NCI-H1417 (cell line): ENCODE measurements at places on chromosomes 6 and 20.

- peak; percentile 14 for DNase-seq
These were observed 199.0 kb downstream of the JARID2 start for GRCh38 chr6:15444881-15445280.

DNA sequence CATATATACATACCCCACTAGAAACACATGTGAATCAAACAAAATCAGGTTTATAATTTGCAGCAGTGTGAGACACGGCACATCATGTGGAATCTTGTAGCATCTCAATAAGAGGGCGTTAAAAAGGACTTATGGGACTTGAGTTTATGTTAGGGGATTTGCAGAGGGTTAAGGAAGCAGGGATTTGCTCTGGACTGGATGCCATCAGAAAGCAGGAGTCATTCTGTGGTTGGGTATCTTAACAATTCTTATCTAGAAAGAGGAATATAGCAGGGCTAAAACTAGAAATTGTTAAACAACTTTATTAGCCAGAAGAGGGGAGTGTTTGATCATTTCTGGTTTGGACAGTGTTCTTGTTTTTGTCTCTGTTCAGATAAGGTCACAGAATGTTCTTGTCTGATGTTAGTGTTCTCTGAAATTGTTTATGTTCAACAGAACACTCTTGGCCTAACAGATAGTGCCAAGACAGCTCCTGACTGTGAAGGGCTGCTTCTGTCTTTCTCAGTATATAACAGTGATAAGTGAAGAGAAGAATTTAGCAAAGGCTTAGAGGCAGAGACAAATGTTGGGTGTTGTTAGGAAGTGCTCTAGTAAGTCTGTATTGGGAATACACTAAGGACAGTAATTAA lies 39.2 kb downstream of the LIN28B start:
- peak; percentile 2 for DNase-seq

DNA sequence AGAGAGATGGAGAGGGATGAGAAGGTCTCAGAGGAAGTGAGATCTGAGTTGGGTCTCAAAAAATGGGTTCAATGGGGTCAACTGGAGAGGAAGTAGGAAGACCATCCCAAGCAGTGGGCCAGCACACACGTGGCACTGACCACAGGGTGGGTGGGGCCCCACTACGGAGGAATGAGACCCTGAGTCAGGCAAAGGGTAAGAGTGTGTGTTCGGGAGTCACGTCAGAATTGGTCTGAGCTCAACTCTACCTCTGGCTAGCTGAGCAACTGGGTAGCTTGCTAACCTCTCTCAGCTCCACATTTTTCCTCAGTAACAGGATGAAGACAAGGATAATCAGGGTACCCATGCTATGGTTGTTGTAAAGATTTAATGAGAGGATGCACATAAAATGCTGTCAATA lies 79.0 kb downstream of the TRERF1 start:
- no peak for DNase-seq

DNA sequence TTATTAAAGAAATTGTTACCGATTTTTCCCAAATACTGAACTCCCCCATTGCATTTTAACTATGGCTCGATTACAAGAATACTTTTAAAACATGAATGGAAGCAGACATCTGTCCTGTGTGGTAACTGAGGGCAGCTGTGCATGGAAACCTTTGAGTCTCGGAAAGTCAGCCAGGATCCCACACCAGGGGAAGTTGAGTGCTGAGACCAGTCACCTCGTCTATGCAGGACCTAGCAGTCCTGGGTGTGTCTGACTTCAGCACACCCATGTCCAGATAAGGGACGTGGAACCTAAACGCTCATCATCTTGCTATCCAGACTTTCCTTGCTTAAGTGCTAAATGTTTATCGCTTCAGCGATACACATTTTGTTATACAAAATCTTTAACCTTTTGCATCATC lies 6.1 kb downstream of the RIN2 start:
- DNase-seq = no peak

GRCh38 chr6:110618591-110619267 lies 142.3 kb upstream of the SLC22A16 start:
- no peak for DNase-seq
